ENCODE measurements at places on chromosomes 1 and 21.

GRCh38 chr1:101356604-101357443, 120.0 kb downstream of the S1PR1 start:
- no peak for DNase-seq

DNA sequence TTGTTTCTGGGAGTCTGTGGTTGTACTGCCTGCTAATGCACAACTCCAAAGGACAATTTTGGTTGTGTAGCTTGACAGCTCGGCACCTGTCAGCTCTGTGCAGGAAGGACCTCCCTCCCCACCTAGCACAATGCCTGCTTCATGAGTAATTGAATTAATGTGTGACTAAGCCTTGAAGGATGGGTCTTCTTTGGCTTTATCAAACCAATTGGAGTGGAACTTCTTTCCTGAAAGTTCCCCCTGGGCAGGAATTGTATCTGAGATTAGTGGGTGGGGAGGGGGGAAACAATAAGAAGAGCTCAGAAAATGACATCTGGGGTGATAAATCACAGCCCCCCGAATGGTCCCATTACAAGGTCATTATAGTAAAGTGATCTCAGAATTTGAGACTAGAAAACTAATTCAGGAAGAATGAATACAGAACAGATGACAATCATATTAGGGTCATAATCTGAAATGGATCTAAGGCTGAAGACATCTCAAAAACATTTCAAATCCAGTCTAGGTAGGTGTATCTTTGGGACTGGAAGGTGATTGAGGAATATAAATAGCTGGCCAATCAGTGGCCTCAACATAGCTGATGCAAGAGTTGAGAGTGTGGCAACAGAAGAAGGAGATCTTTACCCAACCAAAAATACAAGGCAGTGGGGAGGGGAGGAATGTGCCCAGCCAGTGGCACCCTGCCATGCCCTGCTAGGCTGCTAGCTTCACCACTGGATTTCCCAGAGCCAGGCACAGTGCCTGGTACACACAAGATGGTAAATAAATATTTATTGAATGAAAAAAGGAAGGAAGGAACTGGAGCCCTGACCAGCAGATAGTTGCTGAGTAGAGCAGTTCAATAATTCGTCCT, 10.1 kb upstream of the SESN2 start:
- no peak for DNase-seq

GRCh38 chr1:6130036-6130435, 50.1 kb downstream of the CHD5 start:
- no peak for DNase-seq

DNA sequence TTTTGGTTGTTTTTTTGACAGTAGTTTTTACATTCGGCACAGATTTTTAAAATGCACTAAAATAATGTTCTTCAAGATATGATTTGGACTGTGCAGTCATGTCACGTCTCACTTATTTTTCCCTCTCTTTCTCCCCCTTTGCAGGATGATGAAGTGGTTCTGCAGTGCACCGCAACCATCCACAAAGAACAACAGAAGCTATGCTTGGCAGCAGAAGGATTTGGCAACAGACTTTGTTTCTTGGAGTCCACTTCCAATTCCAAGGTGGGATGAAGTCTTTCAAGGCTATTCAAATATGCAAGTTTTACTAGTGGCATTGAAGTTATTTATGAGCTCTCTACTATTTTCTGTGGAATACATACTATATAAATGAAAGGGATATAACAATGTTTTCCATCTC, 228.4 kb downstream of the RYR2 start:
- no peak for DNase-seq

DNA sequence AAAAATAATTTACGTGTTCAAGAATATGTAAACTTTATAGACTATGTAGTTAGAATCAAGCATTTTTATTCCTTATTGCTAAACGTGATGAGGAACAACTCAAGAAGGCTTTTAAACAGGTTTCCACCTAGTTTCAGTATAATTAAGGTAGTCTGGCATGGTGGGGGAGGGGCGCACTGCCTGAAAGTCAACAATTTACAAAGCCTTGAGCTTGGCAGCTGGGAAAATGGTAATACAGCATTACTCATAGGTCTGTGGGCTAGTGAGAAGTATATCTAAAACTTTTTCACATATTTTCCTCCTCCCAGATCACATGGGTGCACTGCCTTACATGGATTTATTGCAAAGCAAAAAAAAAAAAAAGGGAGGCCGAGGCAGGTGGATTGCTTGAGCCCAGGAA, 75.2 kb downstream of the EVI5 start:
- DNase-seq: no peak

DNA sequence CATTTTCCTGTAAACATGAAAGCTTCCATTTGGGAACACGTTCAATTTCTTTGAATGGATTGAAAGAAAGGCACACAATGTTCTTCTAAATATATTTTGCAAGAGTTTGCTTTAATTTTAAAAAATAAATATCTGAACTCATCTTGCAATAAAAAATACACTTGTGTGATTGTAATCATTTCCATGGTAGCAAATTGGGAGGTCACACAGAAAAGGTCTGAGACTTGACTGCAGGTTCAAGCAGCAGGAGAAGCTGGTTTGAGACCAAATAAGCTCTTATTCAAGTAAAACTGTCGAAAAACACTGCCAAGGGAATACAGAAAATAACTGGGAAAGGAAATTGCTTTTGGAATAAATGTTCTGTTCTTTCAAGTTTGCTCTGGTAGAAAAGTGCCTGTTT, 498.9 kb downstream of the ADGRL2 start:
- DNase-seq: no peak

- DNase-seq: no peak
Observed at GRCh38 chr1:152768847-152769533, 6.0 kb upstream of the LCE1F start.

DNA sequence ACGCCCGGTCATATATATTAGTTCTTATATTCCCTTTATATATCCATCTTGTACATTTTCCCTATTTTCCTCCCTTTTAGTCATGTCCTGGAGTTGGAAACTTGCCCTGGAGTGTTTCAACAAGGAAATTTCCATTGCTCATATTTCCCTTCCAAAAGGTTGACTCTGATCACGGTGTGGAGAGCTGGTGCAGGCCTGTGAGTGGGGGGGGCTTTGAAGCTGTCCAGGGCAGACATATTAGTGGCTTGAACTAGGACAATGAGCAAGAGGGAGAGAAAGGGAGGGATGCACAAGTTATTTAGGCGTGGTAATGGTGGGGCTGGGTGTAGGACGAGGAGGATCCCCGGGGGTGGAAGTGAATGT, 30.4 kb upstream of the TMEM61 start:
- DNase-seq: no peak

- no peak for DNase-seq
Observed at GRCh38 chr1:70264839-70265238, 43.7 kb downstream of the SRSF11 start.

- no peak for DNase-seq
Observed at GRCh38 chr1:196535727-196536126, 72.5 kb downstream of the KCNT2 start.

DNA sequence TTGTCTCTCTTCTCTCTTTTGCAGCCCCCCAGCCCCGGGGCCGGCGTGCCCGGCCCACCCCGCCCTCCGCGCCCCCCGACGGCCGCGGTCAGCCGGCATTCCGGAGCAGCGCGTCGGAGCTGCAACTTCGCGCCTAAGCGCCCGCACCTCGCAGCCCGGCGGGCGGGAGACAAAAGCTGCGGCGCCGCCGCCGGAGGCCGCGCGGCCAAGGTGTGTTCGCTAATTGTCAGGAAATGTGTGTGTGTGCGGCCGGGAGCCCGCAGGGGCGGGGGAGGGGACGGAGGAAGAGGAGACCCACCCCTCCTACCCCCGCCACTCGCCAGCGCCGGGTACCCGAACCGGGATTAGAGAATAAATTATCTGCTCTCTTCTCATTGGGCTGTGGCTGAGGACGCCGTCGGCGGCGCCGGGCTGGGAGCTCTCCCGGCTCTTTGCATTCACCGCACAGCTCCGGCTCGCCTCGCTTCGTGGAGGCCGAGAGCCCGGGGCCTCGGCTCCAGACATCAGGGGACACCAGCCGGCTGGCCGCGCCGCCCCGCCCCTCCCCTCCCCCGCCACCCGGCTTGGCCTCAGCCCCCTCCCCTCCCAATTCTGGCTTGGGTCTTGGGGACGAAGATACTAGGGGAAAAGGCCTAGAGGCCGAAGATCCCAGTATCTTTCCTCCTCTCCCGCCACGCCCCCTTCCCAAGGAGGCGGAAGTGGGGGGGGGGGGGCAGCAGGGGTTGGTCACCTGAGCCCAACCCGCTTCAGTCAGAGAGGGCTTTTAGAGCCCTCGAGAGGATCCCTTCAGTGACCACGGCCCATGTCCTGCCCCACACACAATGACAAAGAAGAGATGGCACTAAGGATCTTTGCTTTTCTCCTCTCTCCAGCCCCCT, 1.3 kb upstream of the BLACAT1 start:
- DNase-seq: no peak

DNA sequence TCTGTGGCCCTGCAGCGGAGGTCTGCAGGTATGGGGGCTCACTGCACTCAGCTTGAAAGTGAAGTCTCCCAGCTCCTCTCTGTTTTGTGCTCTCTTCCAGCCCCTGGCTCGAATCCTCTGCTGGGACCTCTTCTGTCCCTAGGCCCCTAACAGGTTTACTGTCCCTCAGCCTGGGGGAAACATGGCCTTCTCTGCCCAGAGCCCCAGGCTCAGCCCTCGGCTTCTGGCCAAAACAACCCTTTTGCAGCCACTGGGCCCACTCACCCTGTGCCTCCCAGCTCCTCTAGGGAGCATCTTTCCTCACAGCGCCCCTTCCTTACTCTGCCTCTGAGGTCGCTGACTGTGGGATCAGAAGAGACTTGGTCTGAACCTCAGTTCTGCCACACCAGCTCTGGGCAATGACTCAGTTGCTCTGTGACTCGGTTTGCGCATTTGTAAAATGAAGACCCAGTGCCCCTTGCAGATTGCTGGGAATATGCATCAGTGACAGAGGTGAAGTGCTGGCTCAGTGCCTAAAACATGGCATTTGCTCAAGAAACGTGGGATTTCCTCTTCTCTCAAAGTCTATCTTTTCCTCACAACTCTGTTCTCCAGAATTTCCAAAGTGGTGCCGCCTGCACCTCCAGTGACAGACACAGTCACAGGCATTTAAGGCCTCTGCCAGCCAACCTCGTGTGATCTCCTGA, 26.5 kb upstream of the TENT5C start:
- DNase-seq: no peak
